ENCODE measurements at places on chromosomes 3 and 15. TPM values are rescaled to one million over a fixed set of nuclear protein-coding genes. Genes with fewer than 3 reads are reported as not detected.
A peak's percentile ranks its signal among the peaks of the same experiment; 100 is the strongest.

- H3K4me3 ChIP-seq, result peak overlapping the region; percentile 53
- H3K27ac ChIP-seq, result peak overlapping the region; percentile 35
- H3K36me3 ChIP-seq, result peaks cover 5% of the 10 kb centered on the region
Measured at GRCh38 chr3:120417272-120417911, 33.4 kb downstream of the FSTL1 start.

DNA sequence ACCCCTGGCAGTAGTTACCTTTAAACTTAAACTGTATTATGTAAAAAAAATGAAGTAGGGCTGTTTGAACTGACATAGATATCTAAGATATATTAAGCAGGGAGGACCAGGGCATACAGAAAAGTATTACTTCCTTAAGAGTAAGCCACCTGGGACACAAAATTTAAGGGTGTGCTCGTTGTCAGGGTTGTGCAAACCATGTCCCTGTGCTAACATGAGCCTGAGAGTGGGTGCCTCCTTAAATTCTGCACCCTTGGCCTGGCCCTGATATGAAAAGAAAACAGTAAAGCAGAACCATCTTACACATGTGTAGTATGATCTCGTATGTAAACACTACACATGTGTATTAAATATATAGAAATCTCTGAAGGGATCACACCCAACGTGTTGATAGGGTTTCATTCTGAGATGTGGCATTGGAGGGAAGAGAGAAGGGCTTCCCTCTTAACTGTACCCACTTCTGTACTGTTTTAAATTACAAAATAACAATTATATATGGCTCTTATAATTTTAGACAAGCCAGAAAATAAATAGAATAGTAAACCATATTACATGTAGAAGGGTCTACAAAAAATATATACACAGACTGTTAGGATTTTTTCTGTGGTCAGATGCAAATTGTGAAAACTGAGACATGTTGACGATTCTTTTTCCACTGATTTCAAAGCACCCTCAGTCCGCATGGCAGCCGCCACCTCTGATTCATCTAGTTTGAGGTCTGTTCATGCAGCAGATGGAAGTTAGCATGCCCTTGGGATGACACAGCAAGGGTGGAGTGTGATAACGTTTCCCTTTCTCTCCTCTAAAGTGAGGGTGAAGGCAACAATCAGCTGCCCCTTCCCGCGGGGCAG is 400.8 kb upstream of the PROK2 start:
- H3K36me3 ChIP-seq, result no peaks in the 10 kb centered on the region
- H3K27ac ChIP-seq, result no peak overlapping the region
- peaks cover 18% of the 10 kb centered on the region for H3K4me1 ChIP-seq

GRCh38 chr3:72494626-72495025 is 353.6 kb downstream of the SHQ1 start:
- H3K36me3 ChIP-seq, result no peaks in the 10 kb centered on the region
- no peak overlapping the region for H3K4me3 ChIP-seq
- no peak for DNase-seq
- H3K27me3 ChIP-seq, result no peaks in the 10 kb centered on the region
- H3K4me1 ChIP-seq, result no peaks in the 10 kb centered on the region
- no peak overlapping the region for H3K27ac ChIP-seq

- H3K36me3 ChIP-seq, result no peaks in the 10 kb centered on the region
- H3K4me3 ChIP-seq, result no peak overlapping the region
- H3K27ac ChIP-seq, result no peak overlapping the region
- no peak for DNase-seq
- H3K4me1 ChIP-seq, result peaks cover 43% of the 10 kb centered on the region
Measured at GRCh38 chr15:63517202-63517601, 12.8 kb downstream of the USP3 start.

GRCh38 chr3:16369885-16370284 is 104.9 kb downstream of the OXNAD1 start:
- H3K27me3 ChIP-seq, result no peaks in the 10 kb centered on the region
- H3K4me1 ChIP-seq, result peaks cover 16% of the 10 kb centered on the region
- peaks cover 3% of the 10 kb centered on the region for H3K36me3 ChIP-seq
- H3K4me3 ChIP-seq, result no peak overlapping the region
- peak overlapping the region; percentile 84 for H3K27ac ChIP-seq

DNA sequence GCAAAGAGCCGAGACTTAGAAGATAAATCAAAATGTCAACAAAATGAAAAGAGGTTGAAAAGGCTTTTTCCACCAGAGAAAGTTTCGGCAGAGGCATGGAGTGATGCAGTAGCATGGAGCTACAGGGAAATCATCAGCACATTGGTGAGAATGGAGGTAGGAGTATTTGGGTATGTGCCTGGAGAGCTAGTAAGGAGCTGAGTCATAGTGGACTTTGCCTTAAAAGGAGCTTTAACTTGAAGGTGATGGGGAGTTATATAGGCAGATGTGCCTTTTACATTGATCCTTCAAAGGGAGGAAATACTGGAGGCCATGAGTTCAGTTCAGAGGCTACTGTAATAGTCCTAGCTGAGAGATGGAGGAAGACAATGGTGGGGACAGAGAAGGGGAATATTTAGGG is 44.3 kb downstream of the IL5RA start:
- H3K27me3 ChIP-seq, result no peaks in the 10 kb centered on the region
- DNase-seq, result no peak
- H3K4me3 ChIP-seq, result no peak overlapping the region
- H3K4me1 ChIP-seq, result no peaks in the 10 kb centered on the region
- H3K36me3 ChIP-seq, result no peaks in the 10 kb centered on the region

- H3K27ac ChIP-seq, result no peak overlapping the region
- H3K4me1 ChIP-seq, result no peaks in the 10 kb centered on the region
- no peaks in the 10 kb centered on the region for H3K36me3 ChIP-seq
- no peak for DNase-seq
- no peak overlapping the region for H3K4me3 ChIP-seq
Measured at GRCh38 chr3:38662544-38662943, 13.1 kb upstream of the SCN5A start.

DNA sequence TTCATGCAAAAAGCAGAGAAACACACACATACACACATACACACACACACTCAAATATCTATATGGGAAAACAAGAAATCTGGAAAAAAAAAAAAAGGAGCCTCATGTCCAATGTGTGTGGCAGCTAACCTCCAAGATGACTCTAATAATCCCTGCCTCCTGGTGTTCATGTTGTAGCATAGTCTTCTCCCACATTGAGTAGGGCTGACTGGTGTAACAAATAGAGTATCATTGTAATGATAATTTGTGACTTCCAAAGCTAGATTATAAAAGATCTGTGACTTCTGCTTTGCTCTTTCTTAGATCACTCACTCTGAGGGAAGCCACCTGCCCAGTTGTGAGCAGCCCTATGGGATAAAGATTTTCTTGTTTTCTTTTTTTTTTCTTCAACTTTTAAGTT is 130.9 kb upstream of the TNIK start:
- no peaks in the 10 kb centered on the region for H3K27me3 ChIP-seq
- no peaks in the 10 kb centered on the region for H3K4me1 ChIP-seq
- no peak overlapping the region for H3K27ac ChIP-seq

DNA sequence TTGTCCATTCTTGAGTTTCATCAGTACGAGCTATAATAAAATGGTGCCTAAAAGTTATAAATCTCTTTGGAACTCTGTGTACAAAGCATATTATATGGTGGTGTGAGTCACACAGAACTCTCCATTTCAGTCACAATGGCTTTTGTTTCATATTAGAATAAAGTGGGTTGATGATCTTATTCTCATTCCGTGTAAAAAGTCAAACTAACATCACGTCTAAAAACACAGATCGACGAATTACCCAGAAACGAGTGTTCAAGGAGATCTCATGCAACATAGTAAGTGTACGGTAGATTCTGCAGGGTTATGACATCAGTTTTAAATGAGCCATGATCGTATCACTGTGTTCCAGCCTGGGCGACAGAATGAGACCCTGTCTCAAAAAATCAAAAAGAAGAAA is 122.4 kb downstream of the FOXP1 start:
- H3K4me3 ChIP-seq, result no peak overlapping the region
- no peaks in the 10 kb centered on the region for H3K36me3 ChIP-seq
- no peak overlapping the region for H3K27ac ChIP-seq
- DNase-seq, result no peak
- peaks cover 10% of the 10 kb centered on the region for H3K4me1 ChIP-seq
- H3K27me3 ChIP-seq, result no peaks in the 10 kb centered on the region

GRCh38 chr3:100427699-100428098 is 26.4 kb downstream of the LNP1 start:
- H3K36me3 ChIP-seq, result no peaks in the 10 kb centered on the region
- H3K27ac ChIP-seq, result no peak overlapping the region
- DNase-seq, result no peak
- peaks cover 6% of the 10 kb centered on the region for H3K4me1 ChIP-seq
- H3K4me3 ChIP-seq, result peak overlapping the region; percentile 48
- H3K27me3 ChIP-seq, result no peaks in the 10 kb centered on the region

The GHSR gene
- total RNA-seq, result not detected

The HRH1 gene
- total RNA-seq, result 17.7 TPM

The TRA2B gene
- 137 TPM for total RNA-seq

The CTXN2 gene
- total RNA-seq, result not detected

The LRRC31 gene
- not detected for total RNA-seq

The PEAK1 gene
- total RNA-seq, result 95.9 TPM

The RNF123 gene
- 29.4 TPM for total RNA-seq

The RPL22L1 gene
- total RNA-seq, result 46.2 TPM

The SAMMSON gene
- total RNA-seq, result 25.3 TPM

The CYP1A2 gene
- total RNA-seq, result not detected
